ENCODE measurements at places on chromosomes 13 and 19.

DNA sequence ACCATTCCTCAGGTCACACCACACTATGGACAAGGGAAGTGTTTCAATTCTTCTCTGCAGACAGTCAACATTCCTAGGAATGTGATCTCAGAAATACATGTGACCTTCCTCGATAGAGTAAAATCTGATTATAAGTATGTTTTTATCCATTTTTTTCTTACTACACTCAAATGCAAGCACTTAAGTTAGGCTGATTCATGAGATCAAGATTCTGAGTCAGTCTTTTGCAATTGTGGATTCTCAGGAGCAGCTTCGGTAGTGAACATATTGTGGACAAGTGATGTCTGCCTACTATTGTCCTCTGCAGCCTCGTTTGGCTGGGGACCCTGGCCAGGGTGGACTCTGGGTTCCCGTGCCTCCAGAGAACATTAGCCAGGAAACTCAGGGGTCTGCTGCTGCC lies 3.2 kb downstream of the SERPINE3 start:
- no peak for DNase-seq

DNA sequence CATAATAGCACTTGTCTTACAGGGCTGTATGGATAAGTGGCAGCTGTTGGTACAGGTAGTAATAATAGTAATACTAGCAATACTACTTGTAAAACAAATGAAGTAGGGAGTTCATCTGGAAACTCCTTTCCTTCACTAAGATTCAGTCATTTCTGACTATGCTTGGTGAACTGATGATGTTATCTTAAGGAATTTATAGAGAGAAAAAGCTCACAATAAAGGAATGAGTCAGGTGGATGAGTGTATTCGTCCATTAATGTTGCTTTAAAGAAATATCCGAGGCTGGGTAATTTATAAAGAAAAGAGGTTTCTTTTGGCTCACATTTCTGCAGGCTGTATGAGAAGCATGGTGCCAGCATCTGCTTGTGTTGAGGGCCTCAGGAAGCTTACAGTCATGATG lies 477.3 kb downstream of the KLF12 start:
- no peak for DNase-seq

- no peak for DNase-seq
These were observed 1.7 kb downstream of the MADCAM1 start for GRCh38 chr19:497869-498510.

GRCh38 chr13:36495431-36495830 lies 63.1 kb downstream of the CCNA1 start:
- DNase-seq: no peak

- DNase-seq: no peak
These were observed 289.2 kb downstream of the TEX29 start for GRCh38 chr13:111609631-111610030.

DNA sequence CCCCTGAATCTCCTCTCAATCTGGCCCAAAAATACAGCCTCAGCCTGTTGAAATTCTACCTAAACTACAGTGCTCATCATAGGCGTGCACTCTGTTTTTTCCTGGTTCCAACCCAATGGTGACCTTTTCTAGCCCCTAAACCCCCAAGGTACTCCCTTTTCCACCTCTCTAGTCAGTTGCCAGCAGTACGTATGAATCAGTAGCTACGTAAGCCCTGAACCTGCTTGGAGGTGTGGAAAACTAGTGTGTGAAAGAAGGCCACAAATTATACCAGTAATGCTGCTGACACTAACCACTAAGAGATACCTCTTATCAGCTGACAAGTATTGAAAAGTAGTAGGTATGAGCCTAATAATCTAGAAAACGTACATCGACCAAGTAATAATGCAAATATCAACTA lies 60.9 kb downstream of the FOXO1 start:
- DNase-seq: no peak

DNA sequence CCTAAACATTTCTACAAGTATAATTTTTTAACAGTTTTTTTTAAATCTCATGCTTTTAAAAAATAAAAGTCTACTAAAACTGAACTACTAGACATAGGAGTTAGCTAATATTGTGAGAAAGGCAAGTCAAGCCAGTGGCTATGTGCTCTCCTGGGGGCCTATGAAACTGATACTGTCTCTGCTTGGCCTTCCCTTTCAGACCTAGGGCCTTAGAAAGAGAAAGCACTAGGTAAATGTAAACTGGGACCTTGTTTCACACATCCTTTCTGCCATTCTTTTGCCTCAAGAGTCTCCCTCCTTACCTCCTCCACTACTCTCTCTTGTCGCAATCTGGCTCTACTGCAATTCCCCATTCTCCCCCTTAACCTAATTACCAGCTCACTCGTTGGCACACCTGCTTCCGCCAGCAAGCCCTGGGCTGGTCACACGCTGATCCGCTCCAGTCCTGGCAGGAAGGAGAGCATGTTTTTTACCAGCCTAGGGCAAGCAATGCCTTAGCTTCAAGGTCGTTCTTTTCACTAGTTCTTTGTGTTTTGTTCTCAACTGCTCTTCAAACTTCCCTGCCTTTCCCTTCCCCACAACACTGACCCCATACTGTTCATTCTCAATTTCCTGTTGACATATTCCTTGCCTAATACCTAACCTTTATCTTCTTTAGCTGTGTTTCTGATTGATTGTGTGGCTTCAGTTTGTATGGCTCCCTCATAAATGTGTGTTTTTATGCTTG lies 23.1 kb downstream of the TBC1D4 start:
- no peak for DNase-seq

DNA sequence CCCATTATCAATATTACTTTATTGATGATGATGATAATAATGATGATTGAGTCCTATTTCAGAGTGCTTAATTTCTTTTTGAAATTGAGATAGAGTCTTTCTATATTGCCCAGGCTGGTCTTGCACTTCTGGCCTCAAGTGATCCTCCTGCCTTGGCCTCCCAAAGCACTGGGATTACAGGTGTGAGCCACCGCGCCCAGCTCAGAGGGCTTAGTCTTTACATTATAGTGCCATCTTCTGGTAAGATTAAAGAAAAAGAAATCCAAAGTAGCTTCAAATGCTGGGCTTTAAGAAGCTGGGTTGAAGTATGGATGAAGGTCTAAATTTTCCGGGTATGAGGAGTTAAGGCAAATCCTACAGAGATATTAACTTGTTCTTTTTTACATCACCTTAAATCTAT lies 3.4 kb upstream of the ZNF333 start:
- peak; percentile 40 for DNase-seq

DNA sequence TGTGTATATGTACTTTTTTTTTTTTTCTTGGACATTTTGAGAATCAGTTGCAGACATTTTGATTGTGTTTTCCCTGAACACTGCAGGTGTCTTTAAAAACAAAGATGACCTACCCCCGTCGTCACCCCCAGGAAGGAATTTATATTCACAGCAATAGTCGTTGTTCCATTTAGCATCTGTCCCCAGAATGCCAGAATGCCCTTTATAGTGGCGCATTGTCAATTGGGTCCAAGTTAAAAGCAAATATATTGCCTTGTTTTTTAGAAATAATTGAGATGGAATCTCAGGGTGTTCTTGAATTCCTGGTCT lies 1.8 kb upstream of the RNF225 start:
- no peak for DNase-seq

- no peak for DNase-seq
These were observed 34.2 kb downstream of the RUBCNL start for GRCh38 chr13:46352805-46353204.

DNA sequence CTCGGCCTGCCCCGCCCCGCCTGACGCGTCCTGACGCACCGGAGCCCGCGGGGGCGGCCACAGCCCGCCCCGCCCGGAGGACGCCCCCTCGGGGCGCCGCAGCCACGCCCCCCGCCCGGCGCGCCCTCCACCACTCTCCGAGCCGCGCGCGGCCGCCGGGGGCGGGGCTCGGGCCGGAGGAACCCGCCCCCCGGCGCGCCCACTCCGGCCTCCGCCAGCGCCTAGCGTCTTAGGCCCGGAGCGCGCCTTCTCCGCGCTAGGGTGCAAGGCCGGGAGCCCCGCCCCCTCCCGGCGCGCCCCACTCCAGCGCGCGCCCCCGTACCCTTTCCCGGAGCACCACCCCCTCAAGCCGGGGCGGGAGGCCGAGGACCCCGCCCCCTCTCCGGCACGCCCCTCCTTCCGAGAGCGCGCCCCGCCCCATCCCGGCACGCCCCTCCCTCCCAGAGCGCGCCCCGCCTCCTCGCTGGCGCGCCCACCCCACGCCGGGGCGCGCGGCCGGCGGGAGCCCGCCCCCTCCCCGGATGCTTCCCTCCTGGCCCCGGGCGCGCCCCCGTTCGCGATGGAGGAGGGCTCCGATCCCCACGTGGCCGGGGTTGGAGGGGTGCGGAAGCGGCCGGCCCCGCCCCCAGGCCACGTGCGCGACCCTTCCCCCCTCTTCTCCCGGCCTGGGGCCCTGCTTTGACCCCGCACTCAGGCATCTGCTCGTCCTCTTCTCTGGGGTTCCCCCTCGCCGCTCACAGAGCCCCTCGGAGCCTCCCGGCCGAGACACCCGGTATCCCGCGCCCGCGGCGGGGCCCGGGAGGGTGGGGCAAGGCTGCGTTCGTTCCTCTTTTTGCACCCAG lies 480 bp upstream of the KLF16 start:
- peak; percentile 91 for DNase-seq

GRCh38 chr19:14369399-14370168 lies 11.7 kb upstream of the ADGRE5 start:
- DNase-seq: peak; percentile 93

- DNase-seq: no peak
These were observed 73.3 kb downstream of the KLF2 start for GRCh38 chr19:16397791-16398529.

DNA sequence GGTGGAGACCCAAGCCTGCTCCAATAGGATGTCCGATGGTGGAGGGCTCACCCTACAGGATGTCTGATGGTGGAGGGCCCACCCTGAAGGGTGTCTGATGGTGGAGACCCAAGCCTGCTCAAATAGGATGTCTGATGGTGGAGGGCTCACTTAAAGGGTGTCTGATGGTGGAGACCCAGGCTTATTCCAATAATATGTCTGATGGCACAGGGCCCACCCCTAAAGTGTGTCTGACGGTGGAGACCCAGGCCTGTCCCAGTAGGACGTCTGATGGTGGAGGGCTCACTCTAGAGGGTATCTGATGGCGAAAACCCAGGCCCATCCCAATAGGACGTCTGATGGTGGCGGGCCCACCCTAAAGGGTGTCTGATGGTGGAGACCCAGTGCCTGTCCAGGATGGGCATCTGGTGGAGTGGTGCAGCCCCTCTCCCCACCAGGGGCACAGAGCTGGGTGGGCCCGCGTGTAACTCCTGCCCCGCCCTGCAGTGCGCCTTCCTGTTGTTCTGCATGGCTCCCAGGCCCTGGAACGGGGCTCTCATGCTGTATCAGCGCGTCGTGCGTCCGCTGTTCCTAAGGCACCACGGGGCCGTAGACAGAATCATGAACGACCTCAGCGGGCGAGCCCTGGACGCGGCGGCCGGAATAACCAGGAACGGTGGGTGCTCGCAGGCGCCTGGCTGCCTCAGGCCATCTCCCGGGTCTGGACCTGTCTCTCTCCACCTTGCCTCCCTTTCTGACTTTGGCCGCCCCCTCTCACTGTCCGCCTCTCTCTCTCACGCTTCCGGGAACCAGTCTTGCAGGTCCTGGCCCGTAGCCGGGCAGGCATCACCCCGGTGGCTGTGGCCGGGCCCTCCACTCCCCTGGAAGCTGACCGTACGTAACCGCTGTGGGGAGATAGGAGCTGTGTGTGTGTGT lies 5.1 kb downstream of the REEP6 start:
- no peak for DNase-seq

DNA sequence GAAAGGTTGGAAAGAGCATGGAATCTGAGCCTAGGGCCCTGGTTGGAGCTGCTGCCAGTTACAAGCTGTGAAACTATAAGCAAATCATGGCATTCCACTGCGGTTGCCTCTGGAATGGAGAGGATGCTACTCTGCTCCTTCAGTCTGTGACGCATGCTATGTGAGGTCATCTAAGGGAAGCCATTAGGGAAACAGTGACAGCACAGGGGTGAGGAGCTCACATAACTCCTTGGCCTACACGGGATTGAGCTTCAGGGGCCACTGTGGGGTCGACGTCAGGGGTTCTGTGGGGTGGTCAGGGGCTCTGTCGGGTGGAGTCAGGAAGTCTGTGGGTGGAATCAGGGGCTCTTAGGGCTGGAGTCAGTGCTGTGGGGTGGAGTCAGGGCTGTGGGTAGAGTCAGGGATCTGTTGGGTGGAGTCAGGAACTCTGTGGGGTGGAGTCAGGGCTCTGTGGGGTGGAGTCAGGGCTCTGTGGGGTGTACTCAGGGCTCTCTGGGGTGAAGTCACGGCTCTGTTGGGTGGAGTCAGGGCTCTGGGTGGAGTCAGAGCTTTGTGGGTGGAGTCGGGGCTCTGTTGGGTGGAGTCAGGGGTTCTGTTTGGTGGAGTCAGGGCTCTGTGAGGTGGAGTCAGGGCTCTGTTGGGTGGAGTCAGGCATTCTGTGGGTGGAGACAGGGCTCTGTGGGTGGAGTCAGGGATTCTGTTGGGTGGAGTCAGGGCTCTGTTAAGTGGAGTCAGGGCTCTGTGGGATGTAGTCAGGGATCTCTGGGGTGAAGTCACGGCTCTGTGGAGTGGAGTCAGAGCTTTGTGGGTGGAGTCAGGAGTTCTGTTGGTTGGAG lies 35.8 kb upstream of the MEDAG start:
- DNase-seq: no peak

DNA sequence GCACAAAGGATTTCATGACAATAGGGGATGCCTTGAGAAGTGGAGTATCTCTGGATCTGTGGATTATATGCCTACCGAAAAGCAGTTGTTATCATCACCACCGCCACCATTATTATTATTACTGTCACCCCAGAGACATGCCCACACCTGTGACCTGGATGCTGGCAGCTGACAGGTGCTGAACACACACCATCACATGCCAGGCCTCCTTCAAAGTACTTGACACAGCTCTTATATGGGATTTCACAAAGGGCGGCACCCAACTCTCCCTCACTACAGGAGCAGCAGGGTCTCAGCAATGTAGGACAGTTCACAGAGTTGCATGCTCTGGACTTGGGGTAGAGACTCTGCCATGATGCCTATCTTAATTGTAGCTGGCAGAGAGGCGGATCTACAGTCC lies 5.6 kb upstream of the GPR42 start:
- no peak for DNase-seq

DNA sequence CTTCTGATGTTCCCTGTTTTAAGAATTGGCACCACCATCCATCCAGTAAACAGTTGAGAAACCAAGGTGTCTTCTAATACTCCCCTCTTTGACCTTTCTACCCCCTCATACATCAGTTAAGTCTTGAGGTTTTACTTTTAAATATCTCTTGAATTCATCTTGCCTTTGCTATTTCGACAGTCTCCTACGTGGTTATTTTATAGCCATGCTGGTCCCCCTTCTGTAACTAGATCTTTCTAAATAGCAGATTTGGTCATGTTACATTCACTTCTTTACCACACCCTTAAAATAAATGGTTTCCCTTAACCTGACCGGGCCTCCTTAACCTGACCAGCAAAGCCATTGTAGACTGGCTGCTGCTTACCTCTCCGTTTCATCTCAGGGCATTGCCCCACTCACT lies 5.4 kb downstream of the GPR180 start:
- no peak for DNase-seq

GRCh38 chr13:73081256-73081915 lies 22.6 kb downstream of the KLF5 start:
- DNase-seq: no peak
